Thyroid gland (tissue), 4 donors: ENCODE measurements at places on chromosomes 4 and X. TPM values are rescaled to one million over a fixed set of nuclear protein-coding genes. Genes with fewer than 3 reads are reported as not detected.

- peak; percentile 41 for DNase-seq
- H3K27ac ChIP-seq, result no peak within 1 kb of the TSS
- H3K4me3 ChIP-seq, result no peak within 1 kb of the TSS
These were observed at the start of gene NUDT11 for GRCh38 chrX:51496501-51497291. TSS of gene NUDT11 (minus strand) at chrX:51496592. CDS start at chrX:51496444, 148 bp downstream.

DNA sequence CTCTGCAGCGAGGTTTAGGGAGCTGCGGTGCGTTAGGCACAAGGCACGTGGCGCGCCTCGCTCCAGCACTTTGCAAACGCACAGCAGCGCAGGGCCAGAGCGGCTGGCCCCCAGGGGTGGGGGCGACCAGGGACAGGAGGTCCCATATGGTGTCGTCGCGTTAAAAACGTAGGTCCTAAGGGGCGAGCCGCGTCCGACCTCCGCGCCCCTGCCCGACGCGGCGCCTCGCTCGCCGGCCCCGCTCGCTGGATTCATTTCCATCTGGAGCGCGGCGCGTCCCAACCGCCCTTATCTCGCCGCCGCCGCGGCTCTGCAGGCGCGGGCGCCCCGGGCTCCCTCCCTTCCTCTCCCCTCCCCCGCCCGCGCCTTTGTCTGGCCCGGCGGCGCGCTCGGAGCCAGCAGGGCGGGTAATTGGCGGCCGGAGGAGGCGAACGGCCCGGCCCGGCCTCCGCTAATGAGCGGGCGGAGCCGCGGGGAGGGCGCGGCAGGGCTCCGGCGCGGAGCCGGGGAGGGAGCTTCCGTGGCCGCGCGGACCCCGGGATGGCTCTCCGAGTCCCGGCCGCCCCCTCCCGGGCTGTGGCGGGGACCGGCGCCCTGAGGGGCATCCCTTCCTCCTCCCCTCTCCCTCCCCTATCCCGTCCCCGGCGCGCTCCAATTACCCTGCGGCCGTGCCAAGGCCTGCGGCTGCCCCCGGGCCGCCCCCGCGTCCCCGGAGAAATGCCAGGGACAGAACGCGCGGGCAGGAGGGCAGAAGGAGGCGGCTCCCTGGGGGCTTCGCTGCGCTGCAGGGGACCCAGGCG is 409.0 kb downstream of the BCOR start:
- DNase-seq, result peak; percentile 67
- no peaks in the 10 kb centered on the region for H3K36me3 ChIP-seq
- no peak overlapping the region for H3K4me3 ChIP-seq
- H3K27ac ChIP-seq, result no peak overlapping the region
- H3K4me1 ChIP-seq, result no peaks in the 10 kb centered on the region
- H3K27me3 ChIP-seq, result no peaks in the 10 kb centered on the region

- H3K36me3 ChIP-seq, result peaks cover 35% of the 10 kb centered on the region
- H3K27ac ChIP-seq, result no peak overlapping the region
- peaks cover 11% of the 10 kb centered on the region for H3K4me1 ChIP-seq
These were observed 8.7 kb upstream of the MSANTD1 start for GRCh38 chr4:3239998-3240920.

GRCh38 chrX:30582664-30583063 is 5.1 kb upstream of the TASL start:
- DNase-seq, result no peak
- no peak overlapping the region for H3K4me3 ChIP-seq
- H3K36me3 ChIP-seq, result no peaks in the 10 kb centered on the region
- no peaks in the 10 kb centered on the region for H3K4me1 ChIP-seq
- no peak overlapping the region for H3K27ac ChIP-seq

DNA sequence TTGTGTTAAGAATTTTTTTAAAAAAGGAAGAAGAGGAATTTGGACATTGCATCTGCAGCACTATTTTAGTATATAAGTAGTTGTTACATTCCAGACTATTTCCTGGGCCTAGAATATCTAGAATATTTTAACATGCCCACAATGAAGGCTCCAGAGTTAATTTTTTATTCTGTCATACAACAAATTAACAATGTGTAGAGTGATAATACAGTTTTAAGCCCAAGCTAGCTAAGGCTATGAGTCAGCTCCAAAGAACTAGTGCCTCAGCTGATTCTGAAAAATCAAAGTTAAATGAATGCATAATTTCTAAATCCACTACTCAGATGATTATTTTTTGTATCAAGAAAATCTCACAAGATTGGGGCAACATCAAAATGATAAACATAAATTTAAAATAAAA is 231.4 kb downstream of the PRDM5 start:
- no peak overlapping the region for H3K4me3 ChIP-seq
- H3K27ac ChIP-seq, result no peak overlapping the region
- no peak for DNase-seq
- H3K4me1 ChIP-seq, result no peaks in the 10 kb centered on the region

DNA sequence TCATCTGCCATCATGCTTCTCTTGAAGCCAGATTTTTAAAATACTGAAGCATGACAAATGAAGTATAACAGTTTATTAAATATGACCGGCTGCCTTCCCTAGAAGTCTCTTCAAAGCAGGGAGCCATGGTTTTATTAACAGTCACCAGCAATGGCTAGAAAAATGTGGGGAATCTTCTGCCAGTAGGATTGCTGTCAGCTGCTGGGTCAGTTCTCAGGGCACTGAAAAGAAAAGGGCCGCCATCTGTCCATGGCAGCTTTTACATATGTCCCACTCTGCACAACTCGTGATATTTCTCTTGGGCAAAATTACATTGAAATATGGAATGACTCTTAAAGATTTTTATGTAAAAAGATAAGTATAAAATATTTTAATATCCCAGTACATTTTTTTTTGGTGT is 2.8 kb downstream of the CCNG2 start:
- no peak overlapping the region for H3K27ac ChIP-seq
- DNase-seq, result no peak
- no peaks in the 10 kb centered on the region for H3K27me3 ChIP-seq
- peaks cover 28% of the 10 kb centered on the region for H3K36me3 ChIP-seq
- peaks cover 18% of the 10 kb centered on the region for H3K4me1 ChIP-seq
- H3K4me3 ChIP-seq, result no peak overlapping the region

The TRAPPC2 gene
- 23.3 TPM for total RNA-seq

The CFI gene
- total RNA-seq, result 25.5 TPM

The SLC6A14 gene
- not detected for total RNA-seq

The TIMM8A gene
- 6.4 TPM for total RNA-seq

The PF4V1 gene
- not detected for total RNA-seq
